Thymus (tissue), 14 donors: ENCODE measurements at places on chromosomes 1 and 21. TPM values are rescaled to one million over a fixed set of nuclear protein-coding genes. Genes with fewer than 3 reads are reported as not detected.

Gene GBP5
- total RNA-seq = 13.8 TPM

DNA sequence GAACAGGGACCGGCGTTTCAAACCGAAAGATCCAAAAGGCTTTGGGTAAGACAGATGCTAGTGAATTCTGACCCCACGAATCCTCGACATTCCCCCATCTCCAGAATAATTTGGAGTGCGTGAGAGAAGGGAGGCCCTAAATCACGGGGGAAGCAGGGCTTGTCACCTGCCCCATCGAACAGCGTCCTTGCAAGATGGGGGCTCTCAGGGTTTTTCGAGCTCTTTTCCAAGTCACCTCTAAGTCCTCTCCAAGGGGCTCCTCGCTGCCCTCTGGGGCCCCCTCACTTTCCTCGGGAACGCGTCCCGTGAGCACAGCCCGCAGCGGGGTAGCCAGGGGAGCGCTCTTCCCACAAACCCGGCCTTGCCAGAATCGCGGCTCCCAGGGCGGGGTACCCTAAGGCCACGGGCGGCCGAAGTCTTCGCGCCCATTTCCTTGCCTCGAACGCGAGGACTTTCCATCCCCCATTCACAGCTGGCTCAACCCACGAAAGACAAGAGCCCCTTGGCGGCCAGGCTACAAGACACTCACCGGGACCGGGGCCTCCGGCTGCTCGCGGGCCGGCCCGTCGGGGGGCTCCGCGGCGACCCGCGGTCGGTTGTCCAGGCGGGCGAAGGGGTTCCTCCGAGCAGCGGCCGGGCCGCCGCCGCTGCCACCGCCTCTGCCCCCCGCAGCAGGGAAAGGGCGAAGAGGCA, 546 bp downstream of the DONSON start:
- no peak overlapping the region for H3K27ac ChIP-seq
- H3K4me3 ChIP-seq = peak overlapping the region; percentile 83
- DNase-seq = no peak
- peaks cover 3% of the 10 kb centered on the region for H3K36me3 ChIP-seq

DNA sequence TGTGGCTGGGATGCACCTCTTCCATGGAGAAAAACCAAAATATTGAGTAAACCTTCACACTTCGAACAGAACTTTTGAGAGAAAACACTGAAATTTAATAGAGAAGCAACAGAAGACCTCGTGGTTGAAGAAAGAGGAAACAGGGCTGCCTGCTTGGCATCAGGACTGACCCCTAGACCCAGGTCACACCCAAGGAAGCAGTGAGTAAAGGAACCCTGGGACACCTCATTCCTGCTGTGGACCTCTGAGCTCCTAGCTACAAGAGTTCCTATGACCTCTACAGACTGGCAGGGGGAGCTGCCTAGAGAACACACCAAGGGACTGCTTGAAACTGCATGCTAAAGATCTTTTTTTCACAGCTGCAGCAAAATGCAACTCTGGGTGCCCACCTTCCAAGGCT, 67.8 kb downstream of the FASLG start:
- no peaks in the 10 kb centered on the region for H3K4me1 ChIP-seq
- H3K36me3 ChIP-seq = no peaks in the 10 kb centered on the region
- no peak overlapping the region for H3K4me3 ChIP-seq
- no peak for DNase-seq

GRCh38 chr1:223714849-223715603, 2.7 kb downstream of the CAPN2 start:
- DNase-seq = no peak
- H3K27ac ChIP-seq = no peak overlapping the region
- no peaks in the 10 kb centered on the region for H3K36me3 ChIP-seq
- H3K4me3 ChIP-seq = no peak overlapping the region
- H3K4me1 ChIP-seq = peaks cover 37% of the 10 kb centered on the region

Gene MYOG
- total RNA-seq = 7.8 TPM

- H3K4me3 ChIP-seq = no peak overlapping the region
- H3K4me1 ChIP-seq = no peaks in the 10 kb centered on the region
- H3K36me3 ChIP-seq = no peaks in the 10 kb centered on the region
- no peak for DNase-seq
- no peaks in the 10 kb centered on the region for H3K27me3 ChIP-seq
- H3K27ac ChIP-seq = no peak overlapping the region
Observed at GRCh38 chr1:19528438-19528837, 43.1 kb upstream of the CAPZB start.

Gene CELA3A
- 0.19 TPM for total RNA-seq

GRCh38 chr1:204829133-204829825, 41.4 kb upstream of the NFASC start:
- no peak overlapping the region for H3K4me3 ChIP-seq
- H3K27me3 ChIP-seq = peaks cover 81% of the 10 kb centered on the region
- no peaks in the 10 kb centered on the region for H3K36me3 ChIP-seq
- no peak for DNase-seq
- H3K27ac ChIP-seq = no peak overlapping the region
- H3K4me1 ChIP-seq = no peaks in the 10 kb centered on the region

- H3K4me1 ChIP-seq = no peaks in the 10 kb centered on the region
- DNase-seq = peak; percentile 66
- H3K36me3 ChIP-seq = no peaks in the 10 kb centered on the region
- H3K4me3 ChIP-seq = no peak overlapping the region
Observed at GRCh38 chr1:186212568-186213224, 162.4 kb downstream of the TPR start.

DNA sequence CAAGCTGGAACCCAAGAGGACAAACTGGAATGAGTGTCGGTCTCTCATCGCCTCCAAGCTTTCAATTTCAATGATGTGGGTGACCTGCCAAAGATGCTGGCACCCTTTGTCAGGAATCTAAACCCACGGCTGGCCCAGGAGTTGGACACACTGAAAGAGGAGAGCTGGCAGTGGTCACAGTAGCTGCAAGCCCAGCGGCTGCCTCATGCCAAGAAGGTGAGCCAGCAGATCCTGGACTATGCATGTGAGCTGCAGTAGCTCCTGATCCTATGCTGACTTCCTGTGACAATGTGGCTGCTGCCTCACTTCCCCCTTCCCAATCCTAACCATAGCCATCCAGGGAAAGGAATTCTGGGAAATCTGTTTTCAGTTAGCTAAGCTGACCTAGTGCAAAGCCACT, 117.0 kb upstream of the VAV3 start:
- no peaks in the 10 kb centered on the region for H3K36me3 ChIP-seq
- H3K4me3 ChIP-seq = no peak overlapping the region
- H3K27ac ChIP-seq = no peak overlapping the region

DNA sequence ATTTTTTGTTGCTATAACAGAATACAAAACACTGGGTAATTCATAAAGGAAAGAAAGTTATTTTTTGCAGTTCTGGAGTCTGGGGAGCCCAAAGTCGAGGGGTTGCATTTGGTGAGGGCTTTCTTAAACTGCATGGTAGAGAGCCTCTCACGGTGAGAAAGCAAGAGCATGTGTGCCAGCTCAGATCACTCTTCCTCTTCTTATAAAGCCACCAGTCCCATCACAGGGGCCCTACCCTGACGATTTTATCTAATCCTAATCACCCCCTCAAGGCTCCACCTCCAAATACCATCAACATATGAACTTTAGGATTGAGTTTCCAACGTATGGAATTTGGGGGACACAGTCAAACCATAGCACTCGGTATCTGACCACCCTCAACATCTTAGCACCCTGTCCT, 1.0 kb upstream of the STRIP1 start:
- no peak overlapping the region for H3K4me3 ChIP-seq
- DNase-seq = no peak
- no peaks in the 10 kb centered on the region for H3K27me3 ChIP-seq
- peaks cover 18% of the 10 kb centered on the region for H3K4me1 ChIP-seq
- peak overlapping the region; percentile 92 for H3K27ac ChIP-seq
- peaks cover 6% of the 10 kb centered on the region for H3K36me3 ChIP-seq

Gene CADM3
- total RNA-seq = 0.42 TPM

- DNase-seq = no peak
- H3K27ac ChIP-seq = no peak overlapping the region
- no peaks in the 10 kb centered on the region for H3K27me3 ChIP-seq
- H3K36me3 ChIP-seq = no peaks in the 10 kb centered on the region
- no peak overlapping the region for H3K4me3 ChIP-seq
Observed at GRCh38 chr1:165823552-165824268, 3.7 kb upstream of the UCK2 start.

DNA sequence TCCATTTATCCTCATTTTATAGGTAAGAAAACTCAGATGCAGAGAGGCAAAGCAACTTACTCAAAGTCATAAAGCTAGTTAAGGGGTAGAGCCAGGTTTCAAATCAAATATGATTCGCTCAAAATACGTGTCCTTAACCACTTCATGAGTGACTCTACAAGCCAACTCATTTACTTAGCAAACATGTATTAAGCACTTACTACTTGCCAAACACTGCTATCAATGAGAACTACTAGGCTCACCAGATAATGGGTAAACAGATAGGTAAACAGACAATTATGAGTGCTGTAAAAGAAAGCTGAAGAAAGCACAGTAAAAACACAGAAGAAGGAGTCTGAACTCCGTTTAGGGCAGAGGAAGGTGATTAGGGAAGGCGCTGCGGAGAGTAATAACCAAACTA, 65.9 kb downstream of the WDR64 start:
- H3K27me3 ChIP-seq = no peaks in the 10 kb centered on the region
- no peak for DNase-seq
- H3K27ac ChIP-seq = no peak overlapping the region
- H3K36me3 ChIP-seq = no peaks in the 10 kb centered on the region
- H3K4me3 ChIP-seq = no peak overlapping the region

Gene LRRC38
- 0.19 TPM for total RNA-seq

Gene HES3
- total RNA-seq = 0.99 TPM

Gene CYP4A22
- total RNA-seq = not detected

Gene GOLT1A
- total RNA-seq = 0.47 TPM

DNA sequence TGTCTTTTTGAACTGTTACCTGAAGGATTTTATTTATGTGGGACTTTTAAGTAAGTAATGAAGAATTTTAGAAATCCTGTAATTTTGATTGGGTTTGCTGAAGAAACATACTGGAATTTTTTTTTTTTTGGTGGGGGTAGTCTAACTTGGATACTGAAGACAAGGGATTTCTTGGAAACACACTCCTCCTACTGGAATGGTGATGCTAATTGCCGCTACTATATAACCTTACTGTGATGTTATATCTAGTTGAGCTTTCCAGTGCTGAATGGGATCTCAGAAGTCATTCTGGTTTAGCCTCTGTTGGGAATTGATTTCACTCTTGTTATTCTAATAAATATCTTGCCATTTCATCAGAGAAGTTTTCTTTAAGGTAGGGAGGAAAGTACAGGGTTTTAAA, 8.4 kb downstream of the PPP2R5A start:
- no peaks in the 10 kb centered on the region for H3K36me3 ChIP-seq
- no peak overlapping the region for H3K4me3 ChIP-seq
- H3K27me3 ChIP-seq = no peaks in the 10 kb centered on the region
- no peak for DNase-seq
- H3K4me1 ChIP-seq = peaks cover 8% of the 10 kb centered on the region
- no peak overlapping the region for H3K27ac ChIP-seq

DNA sequence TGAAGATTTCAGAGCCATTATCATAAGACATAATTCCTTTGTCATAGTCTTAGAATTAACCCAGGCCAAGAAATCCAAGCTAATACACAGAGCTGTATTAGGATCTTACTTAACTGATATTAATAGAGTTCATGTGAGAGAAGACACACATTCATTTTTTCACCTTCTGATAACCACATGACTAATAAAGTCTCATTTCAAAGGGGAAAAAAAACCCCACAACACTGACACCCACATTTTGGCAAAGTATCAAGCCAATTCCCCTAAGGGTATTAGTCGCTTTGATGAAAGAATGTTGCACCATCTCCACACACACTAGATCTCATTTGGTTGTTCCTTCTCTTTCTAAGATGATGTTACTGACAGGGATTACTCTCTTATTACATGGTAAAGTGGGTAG, 344.4 kb upstream of the ESRRG start:
- H3K4me3 ChIP-seq = no peak overlapping the region
- DNase-seq = no peak
- no peaks in the 10 kb centered on the region for H3K36me3 ChIP-seq
- no peak overlapping the region for H3K27ac ChIP-seq

- no peak overlapping the region for H3K4me3 ChIP-seq
- H3K4me1 ChIP-seq = no peaks in the 10 kb centered on the region
- H3K36me3 ChIP-seq = peaks cover 95% of the 10 kb centered on the region
Observed at GRCh38 chr21:34836933-34837505, 168.2 kb downstream of the CLIC6 start.

DNA sequence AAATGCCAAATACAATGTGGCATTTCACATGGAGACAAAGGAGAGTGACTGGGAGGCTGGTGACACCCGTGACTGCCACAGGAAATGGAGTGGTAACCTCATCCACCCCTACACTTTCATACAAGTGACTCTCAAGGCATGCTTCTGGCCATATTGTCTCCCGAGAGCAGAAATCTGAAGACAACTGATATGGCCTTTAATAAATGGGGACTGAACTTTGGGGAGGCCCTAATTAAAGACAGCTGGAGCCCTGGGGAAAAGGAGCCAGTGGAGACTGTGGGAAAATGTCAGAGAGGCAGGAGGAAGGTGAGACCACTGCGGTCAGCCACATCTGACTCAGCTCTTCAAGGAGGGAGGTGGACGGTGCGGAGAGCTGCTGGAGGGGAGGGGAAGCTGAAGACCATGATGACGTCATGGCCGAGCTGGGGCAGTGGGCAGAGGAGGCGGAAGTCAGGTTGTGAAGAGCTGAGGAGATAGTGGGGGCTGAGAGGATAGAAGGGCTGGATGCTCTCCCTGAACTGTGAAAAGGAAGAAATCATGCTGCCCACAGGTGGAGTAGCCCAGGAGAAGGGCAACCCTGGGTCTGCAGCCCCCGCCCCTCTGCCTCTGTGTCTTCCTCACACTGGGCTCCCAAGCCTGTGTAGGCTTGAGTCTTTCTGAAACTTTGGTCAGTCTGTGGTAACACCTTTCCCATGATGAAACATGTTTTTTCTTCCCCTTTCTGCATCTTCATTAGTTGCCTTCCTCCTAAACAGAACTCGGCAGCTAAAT, 14.0 kb upstream of the NCF2 start:
- no peak overlapping the region for H3K27ac ChIP-seq
- no peak overlapping the region for H3K4me3 ChIP-seq
- DNase-seq = no peak
- no peaks in the 10 kb centered on the region for H3K4me1 ChIP-seq

Gene SMIM1
- 6.9 TPM for total RNA-seq

Gene RNF187
- total RNA-seq = 22.2 TPM

GRCh38 chr1:85033221-85033620, 15.1 kb downstream of the MCOLN3 start:
- DNase-seq = no peak
- no peak overlapping the region for H3K4me3 ChIP-seq
- H3K27ac ChIP-seq = no peak overlapping the region
- H3K4me1 ChIP-seq = no peaks in the 10 kb centered on the region
- no peaks in the 10 kb centered on the region for H3K27me3 ChIP-seq

GRCh38 chr1:206974140-206974539, 3.9 kb upstream of the FCAMR start:
- no peaks in the 10 kb centered on the region for H3K4me1 ChIP-seq
- no peak overlapping the region for H3K4me3 ChIP-seq
- no peaks in the 10 kb centered on the region for H3K36me3 ChIP-seq
- H3K27me3 ChIP-seq = no peaks in the 10 kb centered on the region
